ENCODE measurements at places on chromosomes 5 and 9.

DNA sequence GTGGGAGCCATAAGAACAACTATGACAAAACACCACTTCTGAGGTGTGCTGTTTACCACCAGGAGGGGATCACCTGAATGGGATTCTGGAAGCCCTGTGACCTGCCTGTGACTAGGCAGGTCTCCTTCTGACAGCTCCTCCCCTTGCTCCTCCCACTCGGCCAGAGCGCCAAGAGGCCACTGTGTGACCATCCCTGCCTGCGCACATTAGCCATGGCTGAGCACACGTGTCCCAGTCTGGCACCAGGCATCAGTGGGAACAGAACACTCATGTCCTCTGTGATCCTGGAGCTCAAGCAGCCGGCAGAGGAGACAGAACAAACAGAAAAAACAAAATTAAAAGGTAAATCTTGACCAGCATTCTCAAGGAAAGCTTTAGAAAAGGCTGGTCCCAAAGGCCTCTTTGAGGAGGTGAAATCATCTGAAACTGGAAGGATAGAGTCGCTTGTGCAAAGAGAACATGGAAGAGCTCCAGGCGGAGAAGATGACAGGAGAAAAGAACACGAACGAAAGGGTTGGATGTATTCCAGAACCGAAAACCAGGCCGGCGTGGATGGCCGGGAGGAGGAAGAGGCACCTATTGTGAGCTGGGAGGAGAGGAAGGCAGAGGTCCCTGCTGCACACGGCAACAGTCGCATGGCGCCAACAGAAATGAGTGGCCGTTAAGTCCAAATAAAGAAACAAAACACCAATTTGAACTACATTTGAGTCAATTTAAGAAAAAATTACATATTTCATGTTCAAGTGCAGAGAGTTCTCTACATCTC is 5.1 kb downstream of the MED10 start:
- no peak for DNase-seq

- DNase-seq: no peak
These were observed 70.2 kb upstream of the COL5A1 start for GRCh38 chr9:134571326-134571931.

- DNase-seq: no peak
These were observed 31.4 kb downstream of the ZCCHC7 start for GRCh38 chr9:37151812-37152211.

- DNase-seq: no peak
These were observed 1146.8 kb downstream of the MAT2B start for GRCh38 chr5:164652276-164652660.

GRCh38 chr5:8560776-8561175 is 691.8 kb downstream of the MTRR start:
- DNase-seq: no peak

DNA sequence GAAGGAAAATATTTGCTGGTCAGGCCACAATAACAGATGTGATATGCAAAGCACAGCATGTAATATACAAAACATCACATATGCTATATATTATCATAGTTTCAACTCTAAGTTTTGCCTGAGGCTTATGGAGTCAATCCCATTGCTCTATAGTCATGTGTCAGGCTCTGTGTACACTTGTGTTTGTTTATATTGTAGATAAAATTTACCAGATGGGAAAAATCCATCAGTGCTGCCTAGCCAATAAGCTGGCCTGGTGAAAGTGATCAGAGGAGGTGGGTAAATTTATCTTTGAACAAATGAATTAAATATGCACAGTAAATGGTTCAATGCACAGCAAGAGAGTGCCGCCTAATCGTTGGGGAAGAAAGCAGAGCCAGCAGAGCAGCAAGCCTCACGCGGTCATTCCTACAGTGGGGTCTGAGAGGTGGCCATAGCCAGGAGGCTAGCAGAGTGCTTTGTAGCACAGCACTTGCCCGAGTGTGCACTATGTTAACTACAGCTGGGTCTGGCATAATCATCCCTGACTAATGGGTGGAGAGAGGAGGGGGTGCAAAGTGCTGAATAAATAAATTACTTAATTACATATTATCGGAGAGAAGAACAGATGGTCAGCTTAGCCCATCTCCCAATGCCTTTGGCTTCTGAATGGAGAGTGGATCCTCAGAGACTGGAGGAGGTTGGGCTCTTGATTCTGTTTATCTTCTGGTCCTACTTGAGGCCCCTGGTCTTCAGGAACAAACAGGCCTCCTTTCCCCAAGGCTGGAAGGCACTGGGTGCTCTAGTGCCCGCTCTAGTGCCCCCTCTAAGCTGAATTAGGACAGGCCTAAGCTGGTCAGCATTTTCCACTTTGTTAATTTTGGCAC is 153.5 kb downstream of the MAT2B start:
- peak; percentile 70 for DNase-seq

GRCh38 chr5:92313385-92313784 is 930.3 kb upstream of the ARRDC3 start:
- DNase-seq: no peak

- no peak for DNase-seq
These were observed 56.2 kb upstream of the ZSWIM6 start for GRCh38 chr5:61275841-61276240.

GRCh38 chr5:61766141-61766540 is 434.1 kb downstream of the ZSWIM6 start:
- no peak for DNase-seq

DNA sequence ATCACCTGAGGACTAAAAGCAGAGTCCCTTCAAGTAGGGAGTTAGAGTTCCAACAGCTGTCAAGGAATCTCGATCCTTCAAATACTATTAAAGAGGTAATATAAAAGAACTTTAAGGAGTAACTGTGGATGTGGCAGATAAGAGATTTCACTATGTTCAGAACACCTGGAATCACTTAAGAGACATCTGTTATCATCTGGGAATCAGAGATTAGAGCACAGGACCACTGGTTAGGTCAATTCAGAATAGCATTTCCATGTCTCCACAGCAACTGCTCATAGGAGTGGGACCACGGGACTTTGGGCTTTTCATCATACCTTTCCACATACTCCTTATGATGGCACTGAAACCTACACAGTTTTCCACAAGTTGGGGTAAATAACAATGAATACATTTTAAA is 216.6 kb downstream of the DENND1A start:
- DNase-seq: no peak

- no peak for DNase-seq
These were observed 65.2 kb downstream of the MYO10 start for GRCh38 chr5:16870878-16871277.

- DNase-seq: no peak
These were observed 10.2 kb upstream of the SFXN1 start for GRCh38 chr5:175467983-175468690.

DNA sequence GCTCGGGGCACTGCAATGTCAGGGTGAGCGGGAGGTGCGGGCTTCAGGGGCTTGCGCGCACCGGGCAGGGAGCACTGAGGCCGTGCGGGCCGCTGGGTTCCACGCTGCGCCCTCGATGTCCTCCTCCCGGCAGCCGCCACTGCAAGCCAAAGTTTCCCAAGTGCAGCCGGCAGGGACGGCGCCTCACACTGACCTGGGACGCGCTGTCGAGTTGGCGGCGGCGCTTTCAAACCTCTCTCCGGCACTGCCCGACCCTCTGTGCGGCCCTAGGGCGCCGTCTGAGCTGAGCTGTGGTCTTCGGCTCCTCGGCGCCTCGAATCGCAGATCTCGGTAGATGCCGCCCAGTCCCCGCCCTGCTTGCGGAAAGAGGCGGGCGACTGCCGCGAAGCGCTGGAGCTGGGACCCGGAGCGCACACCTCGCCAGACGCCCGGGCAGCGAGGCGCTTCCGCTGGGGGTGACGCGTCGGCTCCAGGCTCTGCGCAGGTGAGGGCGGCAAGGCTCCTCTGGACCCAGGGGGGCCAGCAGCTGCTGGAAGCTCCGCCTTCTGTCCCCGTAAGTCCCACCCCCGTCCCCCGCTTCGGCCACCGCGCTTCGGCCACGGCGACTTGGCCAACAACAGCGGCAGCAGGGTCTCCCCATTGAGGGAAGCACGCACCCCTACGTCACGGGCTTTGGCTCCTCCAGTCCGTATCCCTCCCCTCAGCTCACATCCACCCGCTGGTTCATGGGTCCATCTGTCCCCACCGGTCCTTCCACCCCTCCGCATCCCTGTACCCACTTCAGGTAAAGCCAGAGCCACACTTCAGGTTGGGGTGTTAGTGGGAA is at the start of gene ANKRD34B:
Gene ANKRD34B (minus strand): TSS at position 320 of the 826 bp plus-strand sequence. CDS start 10,261 bp downstream, outside the sequence.
- peak; percentile 76 for DNase-seq

DNA sequence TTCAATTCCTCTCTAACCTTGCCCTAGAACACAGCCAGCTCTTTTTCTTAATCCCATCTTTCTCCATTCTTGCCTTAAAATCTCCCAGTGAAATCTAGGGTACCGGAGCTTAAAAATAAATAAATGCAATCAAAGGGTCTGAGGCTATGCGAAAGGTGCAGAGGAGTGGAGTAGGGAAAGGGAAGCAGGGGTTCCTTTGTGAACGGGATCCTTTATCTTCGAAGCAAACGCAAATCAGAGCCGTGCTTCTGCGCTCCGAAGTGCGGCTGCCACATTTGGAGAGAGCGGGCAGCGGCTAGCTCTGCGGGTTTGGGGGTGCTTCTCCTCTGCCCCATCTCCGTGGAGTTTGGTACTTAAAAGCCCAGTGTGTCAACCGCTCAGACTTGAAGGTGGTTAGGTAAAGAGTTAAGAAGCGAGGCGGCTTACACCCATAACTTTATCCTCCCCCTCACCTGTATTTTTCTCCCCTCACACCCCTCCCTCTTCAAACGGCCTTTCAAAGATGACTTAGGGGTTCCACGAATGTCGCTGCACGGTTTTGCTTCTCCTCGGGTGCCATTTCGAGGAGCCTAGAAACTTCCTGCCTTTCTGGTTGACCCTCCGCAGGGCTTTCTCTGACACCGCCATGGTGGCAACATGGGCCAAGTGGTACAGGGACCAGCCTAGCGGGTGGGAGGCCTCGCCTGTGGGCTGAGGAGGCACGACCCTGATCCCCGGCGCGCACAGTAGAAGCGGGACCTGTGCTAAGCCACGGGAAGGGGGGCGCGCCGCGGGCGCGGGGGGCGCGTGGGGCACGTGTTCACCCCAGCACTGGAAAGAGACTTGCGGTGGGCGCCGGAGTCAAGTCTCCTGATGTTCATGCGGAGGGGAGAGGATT is 31.7 kb upstream of the NFIB start:
- DNase-seq: no peak

DNA sequence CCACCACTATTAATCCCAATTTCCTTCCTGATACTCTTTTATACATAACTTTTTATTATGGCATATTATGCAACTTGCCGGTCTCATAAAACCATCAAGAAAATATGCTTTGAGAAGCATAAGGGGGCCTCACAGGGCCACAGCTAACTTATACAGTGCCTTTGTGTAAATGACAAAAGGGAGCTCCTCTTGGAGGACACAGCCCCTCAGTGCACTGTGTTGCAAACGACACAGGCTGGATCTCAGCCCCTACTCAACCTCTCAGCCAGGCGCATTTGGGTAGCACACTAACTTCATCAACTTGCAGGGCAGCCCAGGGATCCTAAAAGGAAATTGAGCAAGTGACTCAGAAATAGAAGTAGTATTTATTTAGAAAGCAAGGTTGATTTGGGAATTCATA is 35.4 kb downstream of the RIGI start:
- DNase-seq: no peak

GRCh38 chr9:5834214-5834613 is 1.3 kb upstream of the ERMP1 start:
- no peak for DNase-seq

- no peak for DNase-seq
These were observed 10.9 kb upstream of the SLC31A2 start for GRCh38 chr9:113139953-113140352.

GRCh38 chr5:164220522-164220921 is 715.1 kb downstream of the MAT2B start:
- DNase-seq: no peak

GRCh38 chr9:125998837-125999503 is 251.8 kb downstream of the PBX3 start:
- peak; percentile 53 for DNase-seq

DNA sequence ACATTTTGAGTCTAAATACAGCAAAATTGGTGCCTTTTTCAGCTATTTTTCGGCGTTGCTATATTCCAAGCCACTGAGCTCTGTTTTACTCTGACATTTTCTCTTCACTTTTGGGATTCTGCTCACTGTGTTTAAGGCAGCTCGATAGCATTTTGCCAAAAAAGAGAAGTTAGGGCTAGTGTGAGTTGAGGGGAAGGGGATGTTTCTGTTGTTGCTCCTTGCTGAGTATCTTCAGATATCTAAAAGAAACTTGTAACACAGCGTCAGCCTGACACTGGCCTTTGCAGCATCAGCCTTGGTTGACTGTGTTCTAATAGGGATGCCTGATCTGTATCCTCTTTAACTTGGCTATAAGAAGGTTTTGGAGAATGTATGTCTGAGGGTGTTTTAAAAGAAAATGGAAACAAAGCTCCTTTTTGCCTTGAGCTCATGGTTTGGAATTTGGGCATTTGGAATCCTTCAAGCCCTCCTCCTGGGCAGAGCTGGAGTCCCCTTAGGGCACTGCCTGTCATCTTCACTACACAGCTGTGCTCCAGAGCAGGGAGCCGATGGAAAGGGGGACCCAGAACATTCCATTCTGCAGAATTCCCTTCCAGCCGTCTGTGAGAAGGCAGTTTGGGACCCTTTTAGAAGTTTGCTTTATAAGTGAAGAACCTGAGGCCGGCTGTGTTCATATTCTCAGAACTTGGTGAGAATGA is 63.0 kb downstream of the EXOSC2 start:
- DNase-seq: no peak

- DNase-seq: no peak
These were observed 179.5 kb upstream of the TARS1 start for GRCh38 chr5:33261305-33261704.

GRCh38 chr9:14515571-14516198 is 177.5 kb downstream of the ZDHHC21 start:
- peak; percentile 71 for DNase-seq

GRCh38 chr9:125587819-125588460 is 119.1 kb downstream of the MAPKAP1 start:
- DNase-seq: no peak

GRCh38 chr5:40667161-40667663 is 12.5 kb upstream of the PTGER4 start:
- DNase-seq: no peak

DNA sequence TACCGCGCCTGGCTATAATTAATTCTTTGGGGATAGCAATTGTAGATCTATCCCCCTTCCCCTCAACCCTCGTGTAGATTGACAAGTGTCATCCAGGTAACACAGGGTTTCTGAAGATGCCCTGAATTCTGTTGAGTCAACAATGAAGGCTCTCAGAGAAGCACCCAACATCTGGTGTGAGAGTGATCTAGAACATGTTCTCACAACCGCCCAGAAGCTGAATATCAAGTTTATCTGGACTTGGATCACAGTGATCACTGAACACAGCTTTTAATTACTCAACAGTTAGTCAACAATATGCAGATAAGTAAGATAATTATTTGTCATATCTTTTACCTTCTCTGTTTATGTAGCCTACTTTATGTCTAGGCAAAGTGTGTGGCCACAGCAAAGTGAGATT is 204.2 kb upstream of the RGMB start:
- no peak for DNase-seq

- no peak for DNase-seq
These were observed 89.6 kb downstream of the CAVIN4 start for GRCh38 chr9:100667448-100667847.

- DNase-seq: no peak
These were observed 1.8 kb downstream of the HSPB3 start for GRCh38 chr5:54457094-54457862.

- DNase-seq: no peak
These were observed 9.7 kb downstream of the RASA1 start for GRCh38 chr5:87277279-87277835.

GRCh38 chr5:87949676-87950631 is 318.7 kb downstream of the TMEM161B start:
- DNase-seq: no peak

Data from D341Med (cell line).